ENCODE measurements at places on chromosomes 4 and X.

- no peak for DNase-seq
Observed at GRCh38 chr4:53635697-53636483, 44.6 kb upstream of the LNX1 start.

GRCh38 chr4:84928089-84928488 lies 38.4 kb downstream of the WDFY3 start:
- DNase-seq = no peak

- no peak for DNase-seq
Observed at GRCh38 chrX:444305-444704, 57.6 kb upstream of the PPP2R3B start.

- no peak for DNase-seq
Observed at GRCh38 chr4:56276547-56276946, 110.7 kb downstream of the AASDH start.

DNA sequence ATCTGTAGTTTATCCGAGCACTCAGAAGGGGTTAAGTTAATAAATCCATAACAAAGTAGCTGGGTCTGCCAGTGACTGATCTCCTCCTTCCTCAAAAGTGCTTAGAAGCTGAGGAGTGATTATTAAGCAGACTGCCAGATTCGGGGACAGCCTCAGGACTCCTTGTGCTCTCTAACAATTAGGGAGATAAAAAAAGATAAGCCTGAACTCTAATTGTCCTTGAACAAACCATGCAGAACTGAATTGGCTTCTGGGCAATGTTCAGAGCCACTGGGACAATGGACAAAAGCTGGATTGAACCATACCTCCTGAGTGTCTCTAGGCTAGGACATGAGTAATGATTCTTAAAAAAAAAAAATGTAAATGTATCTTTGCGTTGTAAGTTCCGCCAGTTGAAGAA lies 22.7 kb upstream of the GRPR start:
- DNase-seq = no peak

DNA sequence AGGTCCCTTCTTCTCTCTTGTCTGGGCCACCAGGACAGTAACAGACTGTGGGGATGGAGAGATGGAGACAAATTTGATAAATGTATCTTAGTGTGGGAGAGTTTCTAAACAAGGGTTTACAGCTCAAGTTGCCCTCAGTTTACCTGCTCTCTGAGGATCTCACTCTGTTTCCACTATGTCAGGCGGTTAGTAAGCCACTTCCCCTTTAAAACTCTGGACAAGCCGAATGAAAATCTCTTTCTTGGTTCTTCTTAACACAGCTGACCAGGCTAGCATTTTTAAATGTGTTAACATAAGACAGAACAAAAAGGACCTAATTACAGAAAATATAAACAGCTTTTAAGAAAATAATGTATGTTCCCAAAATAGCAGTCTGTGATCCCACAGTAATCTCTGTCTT lies 2.9 kb upstream of the SCARB2 start:
- no peak for DNase-seq

DNA sequence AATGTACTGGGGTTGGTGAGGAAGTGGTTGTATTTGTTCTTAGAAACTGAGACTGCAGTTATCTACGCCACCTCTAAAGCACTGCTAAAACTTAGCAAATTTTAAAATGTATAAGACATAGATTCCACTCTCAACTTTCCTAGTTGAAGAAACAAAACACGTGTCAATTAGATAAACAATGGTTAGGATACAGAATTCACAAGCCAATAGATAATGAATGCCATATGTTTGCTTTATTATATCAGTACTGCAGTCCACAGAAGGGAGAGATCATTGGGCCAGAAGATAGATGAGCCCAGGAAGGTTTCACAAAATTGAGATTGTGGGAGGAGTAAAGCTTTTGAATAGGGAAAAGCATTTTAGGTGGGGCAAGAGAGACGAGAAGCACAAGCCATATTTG lies 14.3 kb downstream of the TMEM33 start:
- no peak for DNase-seq

GRCh38 chrX:129651756-129652564 lies 2.8 kb downstream of the APLN start:
- DNase-seq = no peak

DNA sequence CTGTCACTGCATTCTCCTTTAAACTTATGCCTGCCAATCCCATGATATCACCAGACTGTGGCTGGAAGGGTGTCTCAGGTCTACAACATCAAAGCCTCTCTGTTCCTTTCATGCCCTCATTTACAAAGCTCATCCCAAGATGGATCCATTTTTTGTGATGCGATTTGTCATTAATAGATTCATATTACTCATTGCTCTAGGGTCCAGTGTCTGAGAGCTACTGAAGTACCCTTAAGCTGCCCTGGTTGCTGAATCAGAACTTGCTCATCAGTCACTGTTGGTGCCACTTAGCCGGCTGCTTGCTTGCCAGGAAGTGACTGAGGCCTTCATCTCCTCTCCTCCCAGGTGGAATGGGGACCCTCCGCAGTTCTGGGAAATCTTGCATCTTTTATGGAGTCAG lies 395.5 kb upstream of the BOD1L1 start:
- no peak for DNase-seq

- no peak for DNase-seq
Observed at GRCh38 chrX:155998116-155998515, 620 bp downstream of the IL9R start.

DNA sequence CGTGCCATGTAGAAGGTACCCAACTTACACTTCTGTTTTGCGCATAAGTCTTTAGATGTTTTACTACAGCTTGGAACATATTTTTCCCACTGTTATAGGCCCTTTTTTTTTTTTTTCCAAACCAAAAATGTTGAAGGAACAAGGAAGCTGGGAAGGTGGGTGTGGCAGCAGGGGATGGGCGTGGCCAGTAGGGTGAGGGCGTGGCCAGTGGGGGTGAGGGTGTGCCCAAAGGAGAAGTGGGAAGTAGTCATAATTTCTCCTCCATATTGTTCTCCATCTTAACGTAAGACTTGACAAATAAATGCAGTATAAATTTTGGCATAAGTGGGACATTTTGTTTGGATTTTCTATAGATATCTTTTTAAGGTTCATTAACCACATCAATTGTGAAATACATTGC lies 30.4 kb downstream of the CLDN22 start:
- DNase-seq = no peak

DNA sequence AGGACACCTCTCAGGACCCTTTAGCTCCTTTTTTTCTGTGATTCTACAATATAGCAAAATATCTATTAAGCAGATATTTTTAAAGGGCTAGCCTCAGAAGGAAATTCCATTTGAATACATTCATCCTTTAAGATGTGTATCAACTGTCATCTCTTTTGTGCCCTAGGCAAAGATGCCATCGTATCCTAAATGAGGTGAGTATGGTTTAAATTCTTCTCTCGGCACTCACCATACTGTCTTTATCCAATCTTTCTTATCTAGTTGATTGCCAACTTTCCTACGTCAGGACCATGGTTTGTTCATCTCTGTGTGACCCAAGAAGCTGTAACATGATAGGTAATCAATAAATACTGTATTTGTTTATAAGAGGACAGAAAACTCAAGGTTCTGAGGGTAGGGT lies 176.0 kb downstream of the LDB2 start:
- no peak for DNase-seq

DNA sequence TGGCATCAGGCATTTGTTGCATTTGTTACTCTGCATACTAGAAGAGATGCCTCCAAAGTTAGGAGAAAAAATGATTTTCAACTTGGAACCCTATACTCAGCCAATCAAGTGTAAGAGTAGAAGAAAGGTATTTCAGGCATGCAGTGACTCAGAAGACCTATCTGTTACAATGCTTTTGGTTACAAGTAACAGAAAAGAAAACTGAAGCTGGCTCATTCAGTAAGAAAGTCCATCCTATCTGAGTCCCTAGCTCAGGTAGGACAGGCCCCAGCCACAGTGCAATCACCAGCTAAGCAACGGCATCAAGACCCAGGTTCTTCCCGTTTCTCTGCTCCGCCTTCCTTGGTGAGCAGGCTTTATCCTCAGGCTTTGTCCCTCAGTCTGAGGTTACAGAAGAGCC lies 23.3 kb downstream of the MECP2 start:
- no peak for DNase-seq

DNA sequence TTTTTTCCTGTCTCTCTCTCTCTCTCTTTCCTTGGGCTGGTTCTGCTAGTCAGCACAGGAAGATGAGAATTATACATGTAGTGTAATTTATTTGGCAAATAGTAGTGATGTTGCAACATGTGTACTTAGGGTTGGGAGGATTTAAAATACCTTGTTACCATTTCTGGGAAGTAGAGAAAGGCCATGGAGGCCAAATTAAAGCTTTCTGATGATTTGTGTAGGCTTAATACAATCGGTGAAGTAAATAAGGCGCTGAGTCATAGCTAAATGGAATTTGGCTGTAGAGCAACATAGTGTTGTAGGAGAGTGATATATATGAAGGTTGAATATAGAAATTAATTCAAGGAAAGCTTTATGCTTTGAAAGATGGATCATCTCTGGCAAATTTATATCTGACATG lies 295.3 kb downstream of the GRID2 start:
- DNase-seq = no peak

DNA sequence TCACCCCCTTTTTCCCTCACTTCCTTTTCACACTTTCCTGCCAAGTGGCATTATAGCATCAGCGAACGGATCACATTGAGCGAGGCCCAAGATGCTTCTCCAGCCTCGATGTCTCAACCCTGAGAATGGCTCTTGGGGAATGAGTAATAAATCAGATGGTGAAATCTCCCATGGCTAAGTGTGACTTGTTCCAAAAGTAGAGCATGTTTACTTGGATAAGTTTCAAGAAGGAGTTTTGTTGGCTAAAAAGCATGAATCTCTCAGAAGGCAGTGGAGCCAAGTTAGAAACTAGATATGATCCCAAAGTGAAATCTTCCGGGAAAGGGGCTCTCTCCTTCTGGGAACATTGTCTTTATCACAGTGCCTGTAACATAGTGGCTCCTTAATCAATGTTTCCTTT lies 316.3 kb downstream of the CAMK2D start:
- no peak for DNase-seq

GRCh38 chrX:67543818-67544217 lies at the start of gene AR:
TSS of gene AR (plus strand) at chrX:67544021. CDS start at chrX:67545147, 1,126 bp downstream.
- no peak for DNase-seq

- DNase-seq = no peak
Observed at GRCh38 chr4:173680278-173680677, 150.2 kb upstream of the HAND2 start.

GRCh38 chr4:28505064-28505463 lies 1644.4 kb downstream of the STIM2 start:
- DNase-seq = no peak

DNA sequence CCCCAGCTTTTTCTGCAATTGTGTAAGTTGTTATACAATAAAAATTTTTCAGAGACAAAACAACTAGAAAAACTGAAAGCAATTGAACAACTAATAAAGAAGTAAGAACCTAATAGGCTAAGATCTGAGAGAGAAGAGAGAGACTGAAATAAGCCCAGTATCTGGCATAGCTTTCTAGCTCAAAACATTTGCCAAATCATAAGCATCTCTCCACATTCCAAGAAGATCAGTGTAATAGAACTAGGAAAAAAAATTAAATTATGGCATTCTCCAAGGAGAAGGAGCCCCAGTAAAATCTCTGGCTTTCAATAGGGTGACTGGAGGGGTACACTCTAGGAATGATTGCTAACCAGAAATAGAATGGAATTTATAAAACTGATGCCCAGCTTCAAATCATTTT lies 19.0 kb upstream of the PPP3CA start:
- no peak for DNase-seq

DNA sequence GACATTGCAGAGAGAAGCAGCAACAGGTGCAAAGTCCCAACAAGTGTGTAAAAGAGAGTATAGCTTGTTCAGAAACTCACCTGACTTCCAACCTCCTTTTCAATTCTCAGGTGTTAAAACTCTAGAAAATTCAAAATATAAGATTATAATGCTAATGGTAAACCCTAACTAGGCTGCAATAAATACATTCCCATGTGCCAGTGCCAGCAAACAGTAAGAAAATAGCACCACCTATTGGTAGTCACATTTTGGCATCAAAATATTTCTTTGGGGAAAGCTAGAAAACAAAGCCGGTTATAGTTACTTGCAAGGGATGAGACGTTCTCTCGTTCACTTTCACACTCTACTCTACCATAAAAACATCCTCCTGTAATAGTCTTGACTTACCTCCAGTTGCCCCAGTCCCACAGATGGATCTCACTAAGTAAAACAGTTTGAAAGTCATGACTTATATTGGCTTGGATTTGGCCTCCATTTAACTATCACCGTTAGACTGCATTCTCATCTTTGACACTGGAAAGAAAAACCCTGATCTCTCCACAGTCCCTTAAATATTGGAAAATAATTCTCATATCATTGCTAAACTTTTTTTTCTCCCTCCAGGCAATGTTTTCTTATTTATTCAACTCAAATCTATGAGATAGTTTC lies 9.6 kb downstream of the BMP3 start:
- DNase-seq = peak; percentile 36

- DNase-seq = no peak
Observed at GRCh38 chr4:6549445-6549844, 25.5 kb upstream of the MAN2B2 start.

DNA sequence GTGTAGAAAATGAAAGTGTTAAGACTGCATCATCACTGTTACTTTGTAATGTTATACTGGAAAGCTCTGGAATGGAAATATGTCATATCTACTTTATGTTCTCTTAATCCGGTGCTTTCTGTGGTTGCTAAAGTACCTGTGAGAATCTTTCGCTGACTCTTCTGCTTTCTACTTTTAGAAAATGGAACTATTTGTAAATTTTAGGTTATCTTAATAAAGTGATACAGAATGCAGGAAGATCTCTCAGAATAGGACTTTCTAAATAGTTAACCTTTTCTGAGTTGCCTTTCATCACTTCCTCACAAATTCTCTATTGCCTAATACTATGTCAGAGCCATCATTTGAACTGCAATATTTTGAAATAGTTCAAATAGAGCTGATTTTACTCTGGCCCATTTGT lies 69.3 kb downstream of the BMP2K start:
- DNase-seq = no peak

DNA sequence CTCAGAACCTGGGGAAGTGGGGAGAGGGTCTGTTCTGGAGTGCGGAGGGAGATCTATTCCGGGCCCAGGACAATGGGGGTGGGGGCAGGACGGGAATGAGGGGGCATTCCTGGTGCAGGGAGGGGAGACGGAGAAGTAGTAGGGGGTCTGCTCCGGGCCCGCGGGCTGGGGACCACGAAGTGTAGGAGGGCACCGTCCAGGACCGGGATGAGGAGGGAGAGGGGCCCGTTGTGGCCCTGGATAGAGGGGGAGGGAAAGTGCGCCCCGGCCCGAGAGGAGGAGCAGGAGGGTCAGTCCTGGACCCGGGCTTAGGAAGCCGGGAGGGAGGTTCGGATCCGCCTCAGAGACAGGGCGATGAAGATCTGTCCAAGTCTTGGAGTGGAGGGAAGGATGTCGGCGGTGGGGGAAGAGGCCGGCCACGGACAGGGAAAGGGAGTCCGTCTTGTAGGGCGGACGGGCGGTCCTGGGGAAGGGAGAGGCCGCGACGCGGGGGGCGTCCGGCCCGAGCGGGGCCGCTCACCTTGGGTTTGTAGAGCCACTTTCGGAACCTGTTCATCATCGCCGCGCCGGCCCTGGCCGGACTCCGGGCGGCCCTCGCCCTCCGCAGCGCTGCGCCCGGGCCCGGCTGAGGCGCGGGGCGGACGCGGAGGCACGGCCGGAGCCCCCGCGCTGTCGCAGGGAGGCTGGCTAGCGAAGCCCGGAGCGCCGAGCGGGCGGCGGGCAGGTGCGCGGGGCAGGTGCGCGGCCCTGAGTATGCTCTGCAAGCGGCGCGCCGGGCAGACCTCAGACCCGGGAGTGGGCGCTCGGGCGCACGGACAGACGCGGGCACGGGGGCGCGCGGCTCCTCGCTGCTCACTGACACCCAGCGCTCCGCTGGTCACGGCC lies at the start of gene ZFYVE28:
ZFYVE28 (minus strand) TSS at position 881 of the 885 bp plus-strand sequence; CDS start at position 559, 322 bp downstream.
- DNase-seq = no peak

Measured in KG1 (cell line).